Hippocampal formation (tissue), 2 donors: ENCODE measurements at places on chromosomes 3 and 15.
A peak's percentile ranks its signal among the peaks of the same experiment; 100 is the strongest.

GRCh38 chr3:133747907-133748639 is 1.9 kb downstream of the TF start:
- DNase-seq: peak; percentile 36

DNA sequence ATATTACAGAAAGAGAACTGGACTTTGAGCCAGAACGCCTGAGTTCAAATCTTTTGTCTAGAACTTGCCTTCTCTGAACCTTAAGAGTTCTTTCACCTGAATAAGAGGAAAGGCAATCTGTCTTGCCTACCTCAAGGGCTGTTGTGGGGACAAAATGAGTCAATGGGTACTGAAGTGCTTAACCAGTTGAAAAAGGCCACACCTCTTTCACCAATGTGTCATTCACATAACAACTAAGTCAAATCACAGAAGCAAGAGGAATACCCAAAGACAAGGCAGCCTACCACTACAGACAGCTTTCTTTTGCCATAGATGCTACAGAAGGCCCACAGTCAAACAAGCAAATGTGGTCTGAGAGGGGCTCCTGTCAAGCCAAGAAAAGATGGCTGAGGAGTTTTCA is 39.7 kb downstream of the NBEAL2 start:
- no peak for DNase-seq

DNA sequence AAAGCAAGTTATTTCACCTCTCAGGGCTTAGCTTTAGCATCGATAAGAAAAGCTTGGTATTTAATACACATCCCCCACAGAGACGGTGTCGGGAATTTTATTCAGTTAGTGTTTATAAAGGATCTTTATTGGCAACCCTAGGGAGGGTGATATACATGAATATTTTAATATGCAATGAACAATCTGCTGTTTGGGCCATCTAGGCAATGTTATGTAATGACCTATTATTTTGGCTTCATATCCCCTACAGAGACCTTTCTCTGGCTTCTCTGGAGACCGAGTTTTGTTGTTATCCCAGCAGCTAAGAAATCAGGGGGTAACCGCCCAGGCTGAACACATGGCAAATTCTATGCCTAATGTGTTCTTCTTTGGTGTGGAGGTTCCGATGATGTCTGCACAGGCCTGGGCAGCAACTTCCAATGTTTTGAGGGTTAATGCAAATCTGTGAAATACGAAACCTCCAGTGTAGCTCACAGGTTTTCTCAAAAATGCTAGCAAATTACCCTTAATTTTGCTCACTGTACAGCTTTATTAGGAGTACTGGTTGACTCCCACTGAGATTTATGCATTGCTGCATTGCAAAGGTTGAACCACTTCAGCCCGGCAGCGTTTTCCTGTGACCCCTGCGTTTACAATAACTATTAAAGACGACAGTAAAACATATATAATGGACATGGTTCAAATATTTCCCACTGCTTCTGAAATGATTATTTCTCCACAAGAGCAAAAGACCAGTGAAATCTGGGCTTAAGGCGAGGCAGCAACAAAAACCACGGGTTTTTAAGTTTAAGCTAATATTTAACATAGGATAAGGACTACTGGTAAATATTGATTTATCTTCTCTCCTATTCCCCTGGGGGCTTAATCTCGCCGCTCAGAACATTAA is 298.3 kb upstream of the NR2E3 start:
- no peak for DNase-seq

- DNase-seq: no peak
Measured at GRCh38 chr3:171984883-171985282, 54.5 kb upstream of the FNDC3B start.

- no peak for DNase-seq
Measured at GRCh38 chr3:55247666-55248065, 239.4 kb downstream of the WNT5A start.

- DNase-seq: peak; percentile 57
Measured at GRCh38 chr3:157201648-157202278, 41.8 kb upstream of the CCNL1 start.

DNA sequence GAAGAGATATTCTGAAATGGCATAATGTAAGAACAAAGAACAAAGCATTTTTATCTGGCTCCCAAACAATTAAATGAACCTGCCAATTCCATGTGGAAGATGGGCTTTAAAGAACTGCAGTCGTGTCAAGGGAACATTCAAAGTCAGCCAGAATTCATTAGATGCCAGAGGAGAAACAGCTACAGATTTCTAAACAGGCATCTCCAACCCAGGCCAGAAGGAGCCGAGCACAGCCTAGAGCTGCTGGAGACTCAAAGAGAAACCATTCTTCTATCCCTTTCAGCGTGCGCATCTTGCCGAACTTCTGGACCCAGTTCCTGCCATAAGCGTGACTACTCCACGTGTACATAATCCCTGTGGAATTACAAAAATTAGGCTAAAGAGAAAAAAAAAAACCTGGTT is 60.4 kb downstream of the MB21D2 start:
- DNase-seq: no peak

DNA sequence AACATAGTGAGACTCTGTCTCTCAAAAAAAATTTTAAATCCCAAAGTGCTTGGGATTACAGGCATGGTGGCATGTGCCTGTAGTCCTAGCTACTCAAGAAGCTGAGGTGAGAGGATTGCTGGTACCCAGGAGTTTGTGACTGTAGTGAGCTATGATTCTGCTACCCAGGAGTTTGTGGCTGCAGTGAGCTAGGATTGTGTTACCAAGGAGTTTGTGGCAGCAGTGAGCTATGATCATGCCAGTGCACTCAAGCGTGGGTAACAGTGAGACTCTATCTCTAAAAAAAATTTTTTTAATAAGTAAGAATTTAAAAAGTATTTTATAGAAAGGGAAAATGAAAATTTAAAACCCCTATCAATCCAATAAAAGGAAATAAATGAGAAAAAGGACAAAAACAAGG is 69.5 kb downstream of the FAIM start:
- no peak for DNase-seq
